ENCODE measurements at places on chromosomes 7 and 10.
A peak's percentile ranks its signal among the peaks of the same experiment; 100 is the strongest.

- no peak for DNase-seq
Observed at GRCh38 chr10:93357680-93358079, 124.5 kb downstream of the MYOF start.

GRCh38 chr7:40301486-40302068 lies 166.8 kb downstream of the SUGCT start:
- DNase-seq, result no peak

GRCh38 chr7:157615852-157616251 lies 279.0 kb downstream of the DNAJB6 start:
- no peak for DNase-seq

DNA sequence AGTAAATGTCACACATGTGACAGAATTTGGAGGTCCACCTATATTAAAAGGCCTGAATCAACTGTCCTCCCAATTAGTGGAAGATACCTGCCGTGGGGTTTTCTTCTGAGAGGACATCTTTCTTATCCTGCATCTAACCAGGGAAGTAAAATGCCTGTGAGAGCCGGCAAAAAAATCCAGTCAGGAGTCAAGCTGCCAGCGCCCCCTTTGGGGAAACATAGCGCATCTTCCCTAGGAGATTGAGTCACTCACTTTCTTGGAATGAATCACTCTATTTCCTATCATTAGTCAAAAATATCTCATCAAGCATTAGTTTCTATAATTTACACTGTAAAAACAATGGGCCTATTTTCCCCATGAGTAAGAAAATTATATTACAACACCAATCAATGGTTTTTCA lies 66.4 kb upstream of the ANK3 start:
- no peak for DNase-seq

GRCh38 chr7:132171130-132171576 lies 405.1 kb downstream of the PLXNA4 start:
- no peak for DNase-seq

GRCh38 chr7:95405800-95406199 lies 9.6 kb upstream of the PON3 start:
- no peak for DNase-seq

DNA sequence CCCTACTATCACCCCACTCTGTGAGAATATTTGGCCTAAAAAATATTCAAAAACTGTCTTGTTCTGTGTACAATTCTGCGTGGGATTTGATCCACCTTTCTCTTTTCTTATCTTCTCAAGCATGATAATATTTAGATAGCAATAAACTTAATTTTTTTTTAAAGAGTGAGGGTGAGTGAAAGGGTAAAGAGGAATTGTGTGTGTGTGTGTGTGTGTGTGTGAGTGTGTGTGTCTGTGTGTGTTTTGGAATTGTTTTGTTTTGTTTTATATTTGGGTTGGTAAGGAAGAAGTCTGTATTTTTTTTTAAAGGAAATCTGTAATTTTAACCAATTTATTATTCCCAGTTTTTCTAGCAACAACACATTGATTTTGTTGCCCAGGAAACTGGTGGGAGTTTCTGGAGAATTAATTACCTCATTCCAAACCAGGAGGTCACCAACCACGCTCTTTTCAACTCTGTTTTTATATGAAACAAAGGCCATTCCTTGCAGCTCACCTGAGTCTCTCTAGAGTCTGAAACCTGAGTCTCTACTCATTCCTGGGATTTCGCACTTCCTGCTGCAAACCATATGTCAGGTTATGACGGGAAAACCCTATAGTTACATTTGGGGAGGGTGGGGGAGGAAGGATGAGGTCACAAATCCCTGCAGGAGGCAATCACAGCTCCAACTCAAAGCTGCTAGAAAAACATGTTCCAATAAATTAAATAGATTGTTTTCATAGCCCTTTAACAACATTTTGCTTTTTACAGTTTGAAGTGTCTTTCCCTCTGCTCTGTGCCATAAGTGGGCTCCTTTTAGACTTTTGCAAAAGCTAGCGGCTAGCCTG lies 38.1 kb upstream of the XPNPEP1 start:
- DNase-seq, result no peak

DNA sequence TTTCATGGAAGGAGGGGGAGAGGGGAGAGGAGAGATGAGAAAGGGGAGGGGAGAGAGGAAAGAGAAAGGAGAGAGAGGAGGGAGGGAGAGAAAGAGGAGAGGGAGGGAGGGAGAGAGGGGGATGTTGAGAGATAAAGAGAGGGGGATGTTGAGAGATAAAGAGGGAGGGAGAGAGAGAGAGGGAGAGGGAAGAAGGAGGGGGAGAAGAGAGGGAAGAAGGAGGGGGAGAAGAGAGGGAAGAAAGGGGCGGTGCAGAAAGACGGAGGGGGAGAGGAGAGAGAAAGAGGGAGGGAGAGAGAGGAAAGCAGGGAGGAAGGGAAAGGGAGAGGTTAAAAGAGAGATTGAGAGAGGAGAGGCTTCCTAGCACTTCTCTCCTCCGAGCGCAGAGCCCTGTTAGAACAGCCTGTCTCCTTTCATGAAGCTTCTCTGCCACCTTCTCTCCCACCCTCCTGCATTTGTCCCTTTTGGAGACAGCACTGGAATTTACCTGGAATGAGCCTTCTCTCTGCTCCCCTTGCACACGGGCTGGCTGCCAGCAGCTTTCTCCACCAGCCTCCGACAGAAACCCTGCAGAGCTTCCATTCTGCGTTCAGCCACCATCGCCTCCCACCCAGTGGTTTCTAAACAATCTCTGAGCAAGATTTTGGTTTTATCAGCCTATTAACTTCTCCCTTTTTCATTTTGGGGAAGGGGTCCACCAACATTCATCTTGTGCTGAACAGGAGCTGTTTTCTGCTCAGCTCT lies 74.0 kb upstream of the CARD11 start:
- DNase-seq, result no peak

- DNase-seq, result no peak
Observed at GRCh38 chr10:65470986-65471385, 1454.8 kb upstream of the LRRTM3 start.

DNA sequence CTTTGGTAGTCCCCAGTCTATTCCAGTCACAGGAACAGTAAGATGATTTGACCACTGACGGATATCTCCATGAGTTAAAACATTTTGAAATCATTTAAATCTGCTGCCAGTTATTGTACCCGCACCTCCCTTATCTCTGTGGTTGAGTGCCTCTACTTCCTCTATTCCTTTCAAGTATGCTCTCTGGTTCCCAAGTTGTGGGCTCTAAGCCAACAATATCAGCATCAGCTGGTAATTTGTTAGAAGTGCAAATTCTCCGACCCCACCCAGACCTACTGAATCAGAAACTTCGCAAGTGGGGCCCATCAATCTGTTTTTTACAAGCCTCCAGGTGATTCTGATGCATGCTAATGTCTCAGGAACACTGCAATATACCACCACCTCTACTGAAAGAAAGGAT lies 235.5 kb downstream of the CCSER2 start:
- DNase-seq, result no peak

GRCh38 chr10:15809450-15809849 lies 50.9 kb downstream of the MINDY3 start:
- no peak for DNase-seq

GRCh38 chr7:134891262-134891695 lies 95.0 kb upstream of the AGBL3 start:
- DNase-seq, result peak; percentile 55

DNA sequence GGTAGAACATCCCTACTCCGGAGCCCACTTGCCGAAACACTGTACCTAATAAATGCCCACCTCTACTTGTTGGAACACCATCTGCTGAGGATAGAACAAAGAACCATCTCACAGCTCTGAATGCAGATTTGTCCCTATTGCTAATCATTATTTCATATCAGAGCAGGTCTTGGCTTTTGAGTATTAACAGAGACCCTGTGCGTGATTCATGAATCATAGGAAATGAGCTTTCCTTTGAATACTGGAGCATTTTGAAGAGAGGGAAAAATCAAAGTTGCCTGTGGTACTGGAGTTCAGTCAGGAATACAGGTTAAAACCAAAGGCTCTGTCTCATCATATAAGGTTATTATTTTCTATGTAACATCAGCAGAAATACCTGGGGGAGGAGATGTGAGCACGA lies 1132.3 kb downstream of the XPNPEP1 start:
- no peak for DNase-seq

DNA sequence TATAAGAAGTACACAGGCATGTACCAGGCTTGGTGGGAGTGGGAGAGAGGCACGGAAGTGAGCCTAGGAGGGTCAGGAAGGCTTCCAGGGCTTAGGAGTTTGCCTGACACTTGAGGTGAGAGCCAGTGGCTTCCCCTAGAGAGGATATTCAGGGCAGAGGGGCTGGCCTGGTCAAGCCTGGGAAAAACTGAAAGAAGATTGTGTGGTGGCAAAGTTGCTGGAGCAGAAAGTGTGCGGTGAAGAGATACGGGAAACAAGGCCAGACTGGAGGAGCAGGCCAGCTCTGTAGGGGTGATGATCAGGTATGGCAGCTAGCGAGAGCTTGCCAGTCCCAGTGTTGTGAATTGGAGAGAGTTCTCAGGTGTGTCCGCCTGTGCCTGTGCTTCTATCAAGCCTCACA lies 129.9 kb downstream of the CCNY start:
- DNase-seq, result no peak

GRCh38 chr7:73960548-73960947 lies 67.4 kb upstream of the ELN start:
- DNase-seq, result no peak

DNA sequence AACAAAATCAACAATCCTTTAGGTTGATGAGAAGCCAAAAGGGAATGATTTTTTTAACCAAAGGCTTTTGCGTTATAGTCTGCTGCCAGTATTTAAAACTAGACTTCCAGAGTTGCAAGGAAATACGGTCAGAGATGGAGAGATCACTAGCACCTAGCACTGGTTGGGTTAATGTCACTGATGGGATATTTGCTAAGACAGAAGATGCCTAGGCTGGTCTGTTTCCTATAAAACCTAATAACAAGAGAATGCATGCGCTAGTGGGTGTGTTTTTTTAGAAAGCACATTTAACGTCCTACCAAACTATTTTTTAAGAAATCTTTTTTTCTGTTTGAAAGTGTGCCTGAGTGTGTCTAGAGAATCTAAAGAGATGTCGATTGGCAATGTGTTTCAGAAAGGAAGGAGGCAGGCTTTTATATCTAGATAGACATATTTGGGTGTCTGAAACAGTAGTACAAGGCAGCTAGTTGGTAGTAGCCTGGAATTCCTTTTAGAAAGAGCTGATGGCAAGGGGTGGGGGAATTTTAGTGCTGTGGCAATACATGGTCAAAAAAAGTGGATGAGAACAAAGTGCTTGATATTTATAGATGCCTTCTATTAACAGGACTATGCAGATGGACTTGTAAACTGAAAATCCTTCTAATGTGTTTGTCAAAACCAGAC lies 863 bp downstream of the CALD1 start:
- no peak for DNase-seq

GRCh38 chr7:95718577-95719410 lies 53.6 kb upstream of the DYNC1I1 start:
- no peak for DNase-seq

DNA sequence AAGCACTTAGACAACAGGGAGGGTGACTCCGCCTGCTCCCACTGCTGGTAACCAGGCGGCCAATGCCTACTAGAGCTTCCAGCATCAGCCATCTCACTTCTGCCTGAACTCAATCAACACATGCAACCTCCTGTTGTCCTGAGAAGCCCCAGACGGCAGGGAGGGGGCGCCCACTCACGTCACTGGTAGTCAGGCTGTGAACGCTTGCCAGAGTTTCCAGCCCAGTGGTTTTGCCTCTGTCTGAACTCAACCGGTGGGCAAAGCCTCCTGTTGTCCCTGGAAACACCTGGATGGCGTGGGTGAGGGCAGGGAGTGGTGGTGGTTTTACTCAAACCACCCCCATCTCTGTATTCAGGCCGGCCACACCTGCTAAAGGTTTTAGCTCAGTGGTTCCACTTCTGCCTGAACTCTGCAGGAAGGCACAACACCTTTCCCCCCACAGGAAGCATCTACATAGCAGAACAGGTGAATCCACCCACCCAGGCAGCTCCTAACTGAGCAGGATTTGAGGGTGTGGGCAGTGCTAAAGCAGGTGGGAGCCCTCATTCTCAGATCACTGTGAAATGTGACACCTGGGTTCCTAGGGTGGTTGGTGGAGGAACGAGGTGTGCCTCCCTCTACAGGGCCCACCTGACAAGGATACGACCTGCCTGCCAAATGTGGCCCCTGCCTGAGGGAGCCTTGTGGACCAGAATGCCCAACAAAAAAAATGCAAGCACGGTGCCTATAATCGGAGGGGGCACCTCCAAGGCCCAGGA lies 563.0 kb upstream of the SEMA3D start:
- no peak for DNase-seq

DNA sequence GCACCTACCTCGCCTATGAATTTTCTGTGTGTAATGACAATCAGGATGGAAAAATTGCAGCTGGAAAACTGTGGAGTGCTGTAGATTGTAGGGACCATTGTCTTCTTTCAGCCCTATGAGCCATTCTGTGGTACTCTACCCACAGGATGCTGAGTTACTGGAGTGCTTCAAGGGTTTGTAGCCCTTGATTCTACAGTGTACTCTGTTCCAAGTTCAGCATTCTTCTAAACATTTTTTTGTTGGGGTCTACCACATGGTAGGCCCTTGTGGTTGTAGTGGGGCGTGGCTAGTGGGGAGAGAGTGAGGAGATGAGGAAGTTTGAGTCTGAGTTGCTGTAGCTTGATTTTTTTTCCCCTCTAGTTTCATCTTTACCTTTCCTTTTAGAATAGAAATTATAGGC lies 33.5 kb downstream of the REEP3 start:
- no peak for DNase-seq

DNA sequence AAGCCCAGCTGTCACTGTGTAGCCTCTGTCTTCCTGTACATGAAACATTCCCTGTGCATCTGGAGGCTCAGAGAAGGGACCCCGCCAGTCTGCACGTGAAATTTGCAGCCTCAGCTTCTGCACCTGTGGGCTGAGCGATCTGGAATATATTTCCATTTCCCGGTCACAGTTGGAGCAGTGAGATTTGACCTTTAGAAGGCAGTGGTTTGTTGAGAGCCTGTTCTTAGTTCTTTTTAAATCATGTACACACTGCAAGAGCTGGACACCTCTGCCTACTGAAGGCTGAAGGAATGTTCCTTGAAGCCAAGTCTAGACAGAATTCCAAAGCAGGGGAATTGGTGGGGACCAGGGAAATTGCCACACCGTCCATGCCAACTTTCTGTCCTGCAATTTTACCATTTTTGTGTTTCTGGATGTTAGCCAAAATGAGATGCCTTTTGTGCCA lies 706.6 kb downstream of the INHBA start:
- no peak for DNase-seq

DNA sequence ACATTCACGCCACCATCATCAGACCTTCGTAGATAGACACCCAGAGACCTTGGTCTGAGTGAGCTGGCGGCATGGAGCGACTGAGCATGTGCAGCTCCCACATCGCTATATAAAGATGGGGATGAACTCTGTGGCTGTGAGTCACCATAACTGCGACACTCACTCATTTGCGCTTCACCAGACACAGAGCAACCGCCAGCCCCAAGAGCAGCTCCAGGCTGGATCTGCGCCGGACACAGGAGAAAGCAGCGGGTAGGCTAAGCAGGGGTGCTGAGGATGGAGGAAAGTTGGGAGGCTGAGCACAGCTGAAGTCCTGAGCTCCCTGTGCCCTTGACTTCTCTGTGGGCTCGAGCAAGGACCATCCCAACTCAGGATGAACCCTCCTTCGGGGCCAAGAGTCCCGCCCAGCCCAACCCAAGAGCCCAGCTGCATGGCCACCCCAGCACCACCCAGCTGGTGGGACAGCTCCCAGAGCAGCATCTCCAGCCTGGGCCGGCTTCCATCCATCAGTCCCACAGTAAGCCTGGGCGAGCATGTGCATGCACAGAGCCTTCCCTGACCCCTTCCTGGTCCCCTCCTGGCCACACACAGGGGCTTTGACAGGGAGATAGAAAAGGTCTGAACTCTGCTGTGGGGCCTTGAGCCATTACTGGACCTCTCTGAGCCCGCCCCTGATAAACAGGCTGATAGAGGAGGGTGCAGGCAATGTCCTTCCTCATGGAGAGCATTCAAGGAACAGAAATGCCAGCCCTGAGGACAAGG lies at the start of gene OPN4:
Gene OPN4 (plus strand): TSS at position 137 of the 762 bp plus-strand sequence. CDS start 237 bp downstream, at position 374.
- DNase-seq, result no peak
